Non-pigmented ciliary epithelial cell (primary cell): ENCODE measurements at places on chromosomes 6 and 20.

- no peak for DNase-seq
Observed at GRCh38 chr20:50149481-50150254, 3.9 kb downstream of the PEDS1 start.

GRCh38 chr6:119259027-119259426, 90.5 kb downstream of the MAN1A1 start:
- DNase-seq, result no peak

- DNase-seq, result no peak
Observed at GRCh38 chr6:74357321-74357720, 661.3 kb downstream of the CD109 start.

GRCh38 chr6:30721198-30722024, 1.3 kb downstream of the TUBB start:
- no peak for DNase-seq

DNA sequence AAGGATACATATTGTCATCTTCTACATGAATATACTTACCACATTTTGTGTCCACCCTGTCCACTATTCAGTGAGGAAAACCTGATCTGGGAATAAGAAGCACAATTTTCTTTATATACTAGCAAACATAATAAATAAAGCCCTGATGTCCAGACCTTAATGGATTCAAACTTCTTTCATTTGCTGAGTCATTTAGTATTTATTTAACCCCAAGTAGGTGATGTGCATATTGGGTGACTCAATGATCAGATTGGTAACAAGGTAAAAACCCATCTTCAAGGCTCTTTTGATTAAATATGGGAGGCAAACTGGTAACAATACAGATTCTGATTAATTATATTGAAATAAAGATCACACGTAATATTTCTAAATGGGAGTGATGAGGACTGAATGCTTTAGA, 1159.8 kb upstream of the EYS start:
- DNase-seq, result no peak

DNA sequence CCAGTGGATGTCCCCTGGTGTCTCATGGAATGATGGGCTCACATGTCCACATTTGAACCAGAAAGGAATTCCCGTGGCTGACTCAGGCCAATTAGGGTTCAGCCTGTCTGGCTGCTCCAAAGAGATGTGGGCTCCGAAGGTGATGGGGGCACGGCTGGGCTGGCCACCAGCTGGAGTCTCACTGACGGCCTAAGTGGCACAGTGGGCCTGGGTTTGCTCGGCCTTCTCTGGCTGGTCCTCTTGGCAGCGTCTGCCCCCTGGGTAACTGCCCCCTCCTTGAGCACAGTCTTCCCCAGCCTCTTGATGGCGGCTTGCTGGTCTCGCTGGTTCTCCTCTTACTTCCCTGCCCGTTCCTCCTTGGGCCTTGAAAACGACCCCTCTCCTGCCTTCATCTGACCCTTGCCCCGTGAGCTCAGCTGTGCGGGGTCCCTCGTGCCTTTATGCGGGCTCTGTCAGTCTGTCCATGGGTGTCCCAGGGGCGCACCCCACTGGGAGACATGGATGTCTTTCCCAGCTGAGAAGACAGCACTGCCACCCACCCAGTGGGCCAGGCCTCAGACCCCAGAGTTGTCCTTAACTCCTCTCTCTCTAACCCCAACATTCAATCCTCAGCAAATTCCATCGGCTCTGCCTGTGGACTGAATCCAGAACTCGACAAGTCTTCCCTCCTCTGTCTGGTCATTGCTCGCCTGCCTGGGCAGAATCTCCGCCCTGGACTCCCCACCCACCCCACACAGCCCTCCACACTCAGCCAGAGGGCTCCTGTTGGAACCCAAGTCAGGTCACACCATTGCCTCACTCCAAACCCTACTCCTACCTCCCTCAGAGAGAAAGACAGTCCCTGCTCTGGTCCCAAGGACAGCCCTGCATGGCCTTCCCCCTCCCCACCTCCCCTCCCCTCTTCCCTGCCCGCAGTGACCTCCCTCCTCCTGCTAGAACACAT, 78.7 kb downstream of the CEBPB start:
- no peak for DNase-seq

DNA sequence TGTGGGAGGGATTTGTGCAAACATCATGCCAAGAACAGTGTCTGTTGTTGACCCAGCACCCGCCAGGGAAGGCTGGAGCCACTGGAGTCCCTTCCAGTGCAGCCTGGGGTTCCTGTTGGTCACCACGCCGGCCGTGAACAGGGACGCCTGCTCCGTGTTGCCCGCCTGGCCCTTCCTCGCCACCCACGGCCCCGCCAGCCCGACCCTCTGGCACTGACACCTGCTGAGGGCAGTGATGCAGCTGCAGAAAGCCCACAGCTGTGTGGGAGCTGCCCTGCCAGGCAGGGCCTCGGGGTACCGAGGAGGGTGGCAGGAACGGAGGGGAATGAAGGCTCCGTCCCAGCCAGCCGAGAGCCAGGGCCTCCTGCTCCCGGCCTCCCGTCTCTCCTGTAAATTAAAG, 75.5 kb upstream of the SLCO4A1 start:
- DNase-seq, result no peak

DNA sequence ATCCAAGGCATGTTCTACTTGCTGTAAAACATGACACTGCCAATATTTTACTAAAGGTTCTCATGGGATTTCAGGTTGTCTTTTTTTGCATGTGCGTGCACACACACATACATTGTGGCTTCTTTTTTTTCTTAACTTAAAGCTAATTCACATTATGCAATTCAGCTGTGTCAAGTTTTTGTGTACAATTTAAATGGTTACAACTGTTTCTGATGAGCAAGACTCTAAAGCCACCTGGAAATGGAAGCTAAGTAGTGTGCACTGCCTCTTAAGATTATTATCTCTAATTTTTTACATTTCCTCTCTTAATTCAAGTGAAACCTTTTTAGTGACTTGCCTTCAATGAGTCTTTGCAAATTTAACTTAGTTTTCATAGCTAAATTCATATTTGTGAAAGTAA, 75.3 kb downstream of the TULP4 start:
- no peak for DNase-seq

DNA sequence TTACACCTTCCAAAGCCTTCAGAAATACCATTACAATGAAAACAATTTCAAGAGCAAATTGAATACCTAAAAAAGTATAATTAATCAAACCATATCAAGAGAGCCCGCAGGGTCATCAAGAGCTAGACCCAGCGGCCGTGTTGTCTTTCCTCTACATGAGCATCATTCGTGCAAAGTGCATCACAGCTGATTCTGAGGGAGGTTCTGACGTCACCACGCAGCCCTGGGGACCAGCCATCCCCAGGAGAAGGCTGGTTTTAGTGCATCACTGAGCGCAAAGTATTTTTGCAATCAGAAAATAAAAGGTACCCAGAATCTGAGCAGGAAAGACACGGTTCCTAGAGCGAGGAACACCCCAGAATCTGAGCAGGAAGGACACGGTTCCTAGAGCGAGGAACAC, 371.4 kb downstream of the CDH4 start:
- DNase-seq, result no peak

- DNase-seq, result no peak
Observed at GRCh38 chr20:49572857-49573256, 4.9 kb upstream of the PTGIS start.

DNA sequence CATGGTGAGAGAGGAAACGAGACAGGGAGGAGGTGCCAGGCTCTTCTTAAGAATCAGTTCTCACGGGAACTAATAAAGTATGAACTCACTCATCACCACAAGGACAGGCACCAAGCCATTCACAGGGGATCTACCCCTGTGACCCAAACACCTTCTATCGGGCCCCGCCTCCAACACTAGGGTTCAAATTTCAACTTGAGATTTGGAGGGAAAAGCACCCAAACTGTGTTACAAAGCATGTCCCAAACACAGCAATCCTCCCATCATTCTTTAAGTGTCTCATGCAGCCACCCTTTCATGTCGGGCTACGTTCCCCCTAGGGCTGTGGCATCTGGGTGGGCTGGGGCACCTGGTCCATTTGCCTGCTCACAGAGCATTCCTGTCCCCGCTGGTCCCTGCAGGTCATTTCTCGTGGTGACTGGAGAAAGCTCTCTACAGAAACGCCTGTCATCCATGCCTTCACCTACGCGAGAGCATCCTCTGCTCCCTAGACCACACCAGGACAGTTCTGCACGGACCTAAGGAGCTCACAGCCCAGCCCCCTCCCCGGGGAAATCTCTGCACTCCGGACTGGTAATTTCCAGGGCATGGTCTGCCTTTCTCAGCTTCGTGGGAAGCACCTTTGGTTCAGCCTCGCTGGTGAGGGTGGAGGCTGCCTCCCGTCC, 79.6 kb downstream of the TTLL2 start:
- no peak for DNase-seq

- DNase-seq, result no peak
Observed at GRCh38 chr6:93927731-93928130, 508.4 kb upstream of the EPHA7 start.

- no peak for DNase-seq
Observed at GRCh38 chr6:19988555-19988954, 151.4 kb downstream of the ID4 start.

- no peak for DNase-seq
Observed at GRCh38 chr6:63502156-63502555, 70.1 kb upstream of the LOC128125822 start.

DNA sequence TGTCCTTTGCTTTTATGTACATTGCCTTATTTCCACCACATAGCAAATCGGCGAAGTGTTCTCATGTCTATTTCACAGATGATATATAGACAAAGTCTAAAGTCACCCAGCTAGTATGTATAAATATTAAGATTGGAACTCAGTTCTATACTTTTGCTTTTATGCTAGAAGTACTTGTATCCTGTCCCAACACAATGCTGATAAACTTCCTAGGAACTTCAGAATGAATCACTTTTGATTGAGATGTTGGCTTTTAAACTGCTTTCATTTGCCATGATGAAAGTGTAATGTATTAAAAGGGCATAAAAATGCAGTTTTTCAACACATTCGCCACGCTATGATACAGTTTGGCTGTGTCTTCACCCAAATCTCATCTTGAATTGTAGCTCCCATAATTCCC, 50.8 kb downstream of the GCLC start:
- DNase-seq, result no peak

GRCh38 chr6:10363911-10364310, 51.0 kb downstream of the TFAP2A start:
- DNase-seq, result no peak

DNA sequence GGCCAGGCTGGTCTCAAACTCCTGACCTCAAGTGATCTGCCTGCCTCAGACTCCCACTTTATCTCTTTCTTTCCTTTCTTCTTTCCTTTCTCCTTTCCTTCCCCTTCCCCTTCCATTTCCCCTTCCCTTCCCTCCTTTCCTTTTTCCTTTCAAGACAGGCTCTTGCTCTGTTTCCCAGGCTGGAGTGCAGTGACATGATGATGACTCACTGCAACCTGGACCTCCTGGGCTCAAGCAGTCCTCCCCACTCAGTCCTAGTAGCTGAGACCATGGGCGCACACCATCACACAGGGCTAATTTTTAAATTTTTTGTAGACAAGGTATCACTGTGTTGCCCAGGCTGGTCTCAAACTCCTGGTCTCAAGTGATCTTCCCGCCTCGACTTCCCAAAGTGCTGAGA, 377.6 kb upstream of the ZFP64 start:
- no peak for DNase-seq

DNA sequence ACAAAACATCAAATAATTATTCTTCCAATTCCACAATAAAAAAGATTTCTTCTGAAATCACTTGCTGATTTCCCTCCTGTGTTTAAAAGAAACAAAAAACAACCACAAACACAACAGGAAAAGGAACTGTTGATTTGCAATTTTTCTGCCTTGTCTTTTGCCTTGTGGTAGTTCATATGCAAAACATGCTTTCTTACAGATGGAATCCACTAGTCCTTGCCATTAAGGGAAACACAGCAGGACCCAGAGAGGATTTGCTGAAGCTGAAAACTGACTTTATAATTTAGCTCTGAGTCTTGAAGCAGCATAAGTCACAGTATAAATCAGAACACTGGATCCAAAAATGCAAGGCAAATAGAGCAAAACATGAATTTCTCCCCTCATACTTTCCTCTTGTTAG, 328.8 kb downstream of the PHF3 start:
- no peak for DNase-seq

DNA sequence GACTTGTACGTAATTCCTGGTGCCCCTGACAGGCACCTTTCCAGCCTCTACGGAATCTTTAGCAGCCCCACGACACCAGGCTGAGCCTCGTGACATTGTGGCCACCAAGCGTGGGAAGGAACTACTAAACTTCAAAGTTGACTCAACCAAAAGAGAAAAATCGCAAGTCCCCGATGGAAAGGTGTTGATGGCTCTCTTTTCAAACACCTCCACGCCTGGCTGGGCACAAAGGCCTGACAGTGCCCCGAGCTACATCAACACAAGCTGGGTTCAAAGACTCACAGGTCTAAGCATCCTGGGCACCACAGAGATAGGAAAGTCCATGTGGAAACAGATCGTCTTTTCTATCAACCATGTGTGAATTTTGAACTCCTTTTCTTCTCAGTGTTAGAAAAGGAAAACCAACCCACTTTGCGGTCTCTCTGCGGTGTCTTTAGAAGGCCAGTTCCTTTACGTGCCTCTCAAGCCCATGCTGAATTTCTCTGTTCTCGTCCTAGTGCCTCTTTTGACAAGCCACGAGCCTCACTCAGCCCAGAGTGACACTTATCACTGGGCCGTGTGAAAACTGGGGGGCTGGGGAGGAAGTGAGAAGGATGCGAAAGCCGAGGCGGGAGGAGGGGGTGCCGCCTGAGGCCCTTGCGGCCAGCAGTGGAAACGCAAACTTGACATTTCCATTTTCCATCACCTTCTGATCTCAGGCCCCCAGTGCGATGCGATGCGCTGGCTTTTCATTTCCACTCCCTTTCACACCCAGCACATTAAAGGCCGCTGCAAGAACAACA, 59.4 kb downstream of the GFOD1 start:
- DNase-seq, result no peak

DNA sequence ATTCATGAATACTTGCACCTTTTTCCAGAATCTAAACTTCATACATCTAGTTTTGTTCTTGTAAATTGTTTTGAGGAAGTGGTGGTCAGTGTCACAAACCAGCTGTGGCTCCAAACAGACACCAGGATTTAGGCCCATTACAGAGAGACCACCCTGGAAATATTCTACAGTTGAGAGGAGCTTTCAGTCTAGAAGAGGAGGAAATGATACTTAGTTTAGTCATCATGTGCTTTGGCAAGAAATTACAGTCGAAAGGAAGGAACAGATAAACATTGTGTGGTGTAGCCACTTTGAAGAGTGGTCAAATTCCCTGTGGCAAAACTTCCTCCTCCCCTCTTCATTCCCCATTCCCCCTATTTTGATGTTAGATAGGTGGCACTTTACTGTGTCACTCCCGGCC, 15.7 kb downstream of the DCBLD1 start:
- no peak for DNase-seq

GRCh38 chr6:387293-387741, 4.2 kb upstream of the IRF4 start:
- DNase-seq, result no peak

DNA sequence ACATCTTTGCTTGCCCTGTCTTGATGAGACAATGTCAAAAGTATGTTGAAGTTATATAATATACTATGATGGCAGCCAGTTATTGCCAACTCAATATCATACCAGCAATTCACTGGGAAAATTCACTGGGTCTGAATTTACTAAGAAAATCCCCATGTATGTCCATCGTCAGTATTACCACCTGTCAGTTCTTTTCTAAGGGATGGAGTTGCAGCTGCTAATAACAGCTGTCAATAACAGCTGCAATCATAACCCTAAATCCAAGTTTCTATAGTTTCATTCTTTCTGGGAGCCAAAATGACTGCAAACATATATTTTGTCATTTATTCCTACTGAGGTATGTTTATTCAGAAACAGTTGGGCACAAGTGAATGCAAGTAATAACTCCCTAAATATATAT, 132.6 kb upstream of the RIN2 start:
- no peak for DNase-seq
